ENCODE measurements at places on chromosomes 16 and 17.
A peak's percentile ranks its signal among the peaks of the same experiment; 100 is the strongest.

DNA sequence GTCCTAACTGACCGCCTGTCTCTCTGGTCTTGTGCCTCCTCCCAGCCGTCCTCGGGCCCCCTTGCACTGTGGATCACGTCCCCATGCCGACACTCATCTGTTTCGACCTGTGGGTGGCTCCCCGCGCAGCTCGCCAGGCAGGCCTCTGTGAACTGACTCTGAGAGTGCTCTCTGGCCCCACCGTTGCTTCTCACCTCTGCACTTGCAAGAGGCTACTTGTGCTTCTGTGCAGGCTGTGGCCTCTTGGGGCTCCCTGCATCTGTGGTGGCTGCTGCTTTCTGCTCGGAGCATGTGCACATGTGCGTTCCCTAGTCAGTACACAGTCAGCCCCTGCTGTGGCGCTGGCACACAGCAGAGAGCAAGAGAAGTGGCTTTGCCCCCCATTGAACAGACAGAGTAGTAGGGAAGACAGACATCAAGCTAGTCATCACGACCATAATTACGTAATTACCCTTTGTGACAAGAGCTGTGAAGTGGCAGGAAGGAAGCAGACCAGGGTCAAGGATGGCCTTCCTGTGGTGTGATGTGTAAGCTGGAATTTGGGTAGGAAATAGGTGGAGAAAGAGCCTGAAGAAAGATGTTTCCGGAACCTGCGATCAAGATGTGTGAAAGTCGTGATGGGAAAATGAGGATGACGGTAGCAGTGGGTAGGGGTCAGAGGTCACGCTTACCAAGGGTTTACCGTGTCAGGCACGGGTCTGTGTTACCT is 256.0 kb upstream of the CACNG5 start:
- no peak for DNase-seq

- DNase-seq: no peak
These were observed 111.0 kb downstream of the NPIPB5 start for GRCh38 chr16:22621586-22622155.

- no peak for DNase-seq
These were observed 52.0 kb upstream of the IRX6 start for GRCh38 chr16:55271945-55272513.

- no peak for DNase-seq
These were observed 56.9 kb upstream of the TRAP1 start for GRCh38 chr16:3774156-3774767.

DNA sequence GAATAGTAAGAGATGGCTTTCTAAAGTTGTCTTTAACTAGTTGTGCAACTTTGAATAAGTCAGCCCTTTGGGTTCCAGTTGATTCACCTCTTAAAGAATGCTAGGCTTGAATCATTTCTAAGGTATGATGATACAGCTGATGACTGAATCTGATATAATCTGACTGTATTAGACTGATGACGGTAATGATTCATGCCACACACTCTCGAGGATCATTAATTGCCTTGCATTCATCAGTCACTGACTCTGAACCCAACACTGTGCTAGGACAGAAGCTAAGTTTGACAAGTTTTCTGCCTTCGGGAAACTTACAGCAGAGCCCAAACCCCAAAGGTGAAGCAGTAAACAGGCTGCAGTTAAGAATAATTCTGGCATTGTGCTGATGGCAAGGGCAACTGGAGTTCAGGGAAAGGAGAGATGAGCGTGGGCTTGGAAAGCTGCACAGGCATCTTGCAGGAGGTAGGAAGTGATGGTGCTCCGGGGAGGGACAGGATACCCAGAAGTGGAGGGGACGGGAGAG is 25.8 kb downstream of the ASIC2 start:
- no peak for DNase-seq

GRCh38 chr17:38922538-38923297 is 2.7 kb upstream of the LASP1NB start:
- DNase-seq: no peak

GRCh38 chr17:47286198-47286914 is 32.7 kb downstream of the ITGB3 start:
- DNase-seq: no peak

DNA sequence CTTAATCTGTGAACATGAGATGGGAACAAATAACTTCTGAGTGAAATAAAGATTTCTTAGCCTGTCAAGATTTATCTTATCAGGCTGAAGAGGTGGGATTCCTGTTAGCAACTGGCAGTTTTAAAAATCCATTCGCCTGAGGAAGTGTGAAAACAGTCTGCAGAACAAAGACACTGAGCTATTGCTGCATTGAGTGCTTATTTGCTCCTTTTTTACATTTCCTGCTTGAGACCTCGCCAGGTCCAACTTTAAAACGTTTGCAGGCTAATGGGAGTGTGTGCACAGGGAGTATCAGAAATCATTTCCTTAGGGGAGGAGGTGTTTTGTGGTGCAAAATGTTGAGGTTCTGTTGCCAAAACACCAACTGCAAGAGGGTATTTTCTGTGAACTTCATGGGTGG is 957.8 kb upstream of the RBFOX1 start:
- no peak for DNase-seq

- no peak for DNase-seq
These were observed 28.5 kb upstream of the VAT1L start for GRCh38 chr16:77759821-77760220.

- DNase-seq: no peak
These were observed 964.4 kb upstream of the GOT2 start for GRCh38 chr16:59698346-59699020.

- no peak for DNase-seq
These were observed 27.9 kb upstream of the ARL6IP1 start for GRCh38 chr16:18829251-18829650.

DNA sequence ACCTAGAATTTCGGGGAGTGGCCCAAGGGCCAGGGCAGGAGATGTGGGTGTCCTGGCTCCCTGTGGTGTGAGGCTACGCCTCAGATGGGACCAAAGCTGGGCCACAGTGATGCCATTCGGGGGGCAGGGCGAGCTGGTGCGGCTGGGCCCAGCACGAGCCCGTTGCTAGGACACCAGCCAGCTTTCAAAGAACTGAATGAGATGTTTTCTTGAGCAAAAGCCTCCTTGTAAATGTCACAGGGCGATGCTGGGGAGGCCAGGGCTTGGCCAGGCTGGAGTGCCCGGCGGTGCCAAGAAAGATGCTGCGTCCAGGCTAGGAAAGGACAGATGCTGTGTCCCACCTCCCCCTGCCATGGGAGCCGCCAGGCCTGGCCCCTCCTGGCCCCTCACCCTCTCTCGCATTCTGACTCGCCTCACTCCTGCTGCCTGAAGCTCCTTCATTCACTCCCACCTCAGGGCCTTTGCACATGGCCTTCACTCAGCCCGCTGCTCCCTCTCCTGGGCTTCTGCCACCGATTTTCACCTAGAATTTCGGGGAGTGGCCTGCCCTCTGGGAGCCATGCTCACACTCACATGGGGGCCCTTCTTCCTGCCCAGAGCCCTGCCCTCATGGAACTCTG is 39.1 kb downstream of the CPNE2 start:
- no peak for DNase-seq

GRCh38 chr17:17702449-17703139 is 21.3 kb downstream of the RAI1 start:
- no peak for DNase-seq

DNA sequence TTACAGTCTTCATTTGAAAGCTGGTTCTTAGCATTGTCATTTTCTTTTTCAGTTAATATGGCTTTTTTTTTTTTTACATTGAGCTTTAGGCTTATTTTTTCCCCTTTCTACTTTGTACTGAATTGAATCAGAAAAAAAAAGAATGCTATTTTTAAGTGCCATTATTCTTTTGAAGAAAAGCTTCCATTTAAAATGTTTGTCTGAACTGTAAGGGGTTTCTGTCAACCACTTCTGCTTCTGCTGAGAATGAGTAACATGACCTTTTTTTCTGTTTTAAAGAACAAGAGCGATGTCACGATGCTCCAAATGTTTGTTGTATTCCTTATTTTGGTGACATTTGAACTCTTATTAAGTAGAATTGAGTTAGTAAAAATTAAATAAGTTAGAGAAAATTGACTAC is 50.0 kb downstream of the MRTFB start:
- no peak for DNase-seq

- DNase-seq: no peak
These were observed 49.7 kb downstream of the PGS1 start for GRCh38 chr17:78428025-78428575.

DNA sequence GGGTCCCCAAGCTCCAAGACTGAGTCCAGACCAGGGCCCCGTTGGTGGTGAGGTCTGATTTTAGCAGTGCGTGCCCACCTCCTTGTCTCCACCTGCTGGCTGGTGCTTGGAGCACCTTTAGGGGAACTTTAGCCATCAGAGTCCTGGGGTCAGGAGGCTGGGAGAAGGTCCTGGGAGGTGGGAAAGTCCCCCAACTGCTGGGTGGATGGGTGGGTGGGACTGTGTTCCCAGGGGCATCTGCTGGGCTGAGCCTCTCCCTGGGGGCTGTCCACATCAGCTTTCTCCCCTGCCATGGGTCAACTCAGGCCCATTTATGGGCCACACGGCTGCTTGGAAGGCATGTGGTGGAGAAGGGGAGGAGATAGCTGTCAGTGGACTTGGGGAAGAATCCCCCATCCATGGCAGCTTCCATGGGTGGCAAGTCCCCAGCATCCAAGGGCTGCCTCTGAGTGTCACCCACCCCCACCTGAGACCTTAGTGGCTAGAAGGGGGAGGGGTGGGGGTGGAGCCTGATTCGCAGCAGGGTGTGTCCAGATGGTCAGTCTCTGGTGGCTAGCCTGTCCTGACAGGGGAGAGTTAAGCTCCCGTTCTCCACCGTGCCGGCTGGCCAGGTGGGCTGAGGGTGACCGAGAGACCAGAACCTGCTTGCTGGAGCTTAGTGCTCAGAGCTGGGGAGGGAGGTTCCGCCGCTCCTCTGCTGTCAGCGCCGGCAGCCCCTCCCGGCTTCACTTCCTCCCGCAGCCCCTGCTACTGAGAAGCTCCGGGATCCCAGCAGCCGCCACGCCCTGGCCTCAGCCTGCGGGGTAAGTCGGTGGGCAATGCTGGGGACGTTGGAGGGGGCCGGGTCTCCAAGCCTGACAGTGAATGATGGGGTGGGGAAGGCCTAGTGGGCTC is at the start of gene TRPV2:
TSS of gene TRPV2 (plus strand) at position 541 of the 894 bp plus-strand sequence. CDS start 2,098 bp downstream, outside the sequence.
- no peak for DNase-seq

DNA sequence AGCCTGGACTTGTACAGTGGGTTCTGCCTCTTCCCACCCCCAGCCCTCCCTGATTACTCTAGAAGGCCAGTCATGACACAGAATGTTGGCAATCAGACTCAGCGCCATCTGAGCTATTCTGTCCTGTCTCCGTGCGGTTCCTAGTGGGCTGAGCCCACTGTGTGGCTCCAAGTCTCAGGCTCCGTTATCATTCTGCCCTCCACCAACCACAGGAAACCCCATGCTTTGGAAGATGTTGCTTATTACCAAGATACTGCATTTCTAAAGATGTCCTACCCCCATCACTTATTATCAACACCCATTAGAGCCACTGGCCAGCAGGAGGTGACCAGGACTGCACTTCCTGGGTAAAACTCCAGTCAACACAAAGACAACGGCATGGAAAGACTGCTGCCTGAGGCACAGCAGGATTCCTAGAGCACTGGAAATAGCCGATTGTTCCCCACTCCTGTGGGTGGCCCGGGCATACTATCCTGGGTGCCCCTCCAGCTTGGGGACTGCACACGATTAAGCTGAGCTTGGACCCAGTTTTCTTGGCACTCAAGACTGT is 133.6 kb downstream of the AATF start:
- no peak for DNase-seq

DNA sequence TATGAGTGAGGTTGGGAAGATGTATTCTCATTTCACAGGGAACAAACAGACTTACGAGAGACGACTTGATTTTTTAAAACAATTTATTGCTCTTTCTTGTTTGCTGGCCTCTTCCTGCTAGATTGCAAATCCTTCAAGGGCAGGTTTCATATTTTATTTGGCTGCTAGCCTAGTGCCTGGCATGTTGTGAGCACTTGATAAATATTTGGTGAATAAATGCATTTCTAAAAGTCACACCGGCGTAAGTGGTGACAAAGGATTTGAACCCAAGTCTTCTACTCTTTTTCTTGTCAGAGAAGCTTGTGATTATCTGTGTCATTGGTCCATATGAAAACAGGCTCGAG is 1.4 kb downstream of the WWP2 start:
- DNase-seq: no peak

- no peak for DNase-seq
These were observed 103.9 kb downstream of the GNAO1 start for GRCh38 chr16:56295059-56295665.

- no peak for DNase-seq
These were observed 848 bp upstream of the KRT19 start for GRCh38 chr17:41528959-41529353.

GRCh38 chr17:77963441-77963840 is 4.9 kb downstream of the TNRC6C start:
- peak; percentile 30 for DNase-seq

GRCh38 chr16:2507052-2507659 is 6.6 kb upstream of the ATP6V0C start:
- DNase-seq: no peak

GRCh38 chr16:57531253-57531575 is 5.2 kb downstream of the CCDC102A start:
- DNase-seq: no peak

- peak; percentile 6 for DNase-seq
These were observed 55.3 kb downstream of the SKAP1 start for GRCh38 chr17:48374650-48375230.

DNA sequence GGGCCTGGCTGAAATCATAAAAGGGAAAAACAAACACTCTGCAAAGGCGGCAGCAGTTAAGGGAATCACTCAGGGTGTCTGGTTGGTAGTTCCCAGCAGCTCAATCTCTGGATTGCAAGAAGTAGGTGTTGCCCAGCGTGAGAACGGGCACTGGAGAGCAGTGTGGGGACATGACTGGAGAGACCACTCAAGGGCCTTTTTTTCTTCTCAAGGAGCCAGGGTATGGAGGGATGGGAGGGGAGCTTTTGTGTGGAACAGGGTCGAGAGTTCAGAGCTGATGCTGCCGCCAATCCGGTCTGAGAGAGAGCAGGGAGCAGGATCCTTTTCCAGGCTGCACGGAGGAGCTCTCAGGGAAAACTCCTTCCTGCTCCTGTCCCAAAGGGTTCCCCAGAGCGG is 15.2 kb downstream of the SCNN1B start:
- no peak for DNase-seq

GRCh38 chr17:78034429-78035091 is 76.1 kb downstream of the TNRC6C start:
- DNase-seq: no peak

GRCh38 chr16:15924996-15925395 is 24.4 kb upstream of the ABCC1 start:
- no peak for DNase-seq

DNA sequence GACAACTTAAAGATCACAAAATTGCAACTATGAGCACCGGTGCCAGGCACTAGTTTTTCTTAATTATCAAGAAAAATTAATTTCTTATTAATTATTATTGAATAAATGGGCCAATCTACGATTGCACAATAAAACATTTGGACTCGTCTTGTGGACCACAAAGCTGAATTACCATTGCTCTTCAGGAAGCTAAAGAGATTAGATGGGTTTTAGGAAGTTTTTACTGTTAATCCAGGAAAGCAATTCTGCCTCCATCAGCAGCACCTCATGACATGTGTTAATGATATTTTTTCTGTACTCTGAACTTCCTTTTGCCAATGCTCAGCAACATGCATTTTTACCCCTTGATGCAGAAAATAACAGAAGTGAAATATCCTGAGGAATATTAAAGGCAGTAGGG is 37.9 kb downstream of the HS3ST3A1 start:
- no peak for DNase-seq

Measured in T-helper 9 cell (primary cell).